Activated CD8-positive, alpha-beta memory T cell treated with anti-CD3 and anti-CD28 coated beads for 1 hour (primary cell): ENCODE measurements at places on chromosomes 5 and 9.

DNA sequence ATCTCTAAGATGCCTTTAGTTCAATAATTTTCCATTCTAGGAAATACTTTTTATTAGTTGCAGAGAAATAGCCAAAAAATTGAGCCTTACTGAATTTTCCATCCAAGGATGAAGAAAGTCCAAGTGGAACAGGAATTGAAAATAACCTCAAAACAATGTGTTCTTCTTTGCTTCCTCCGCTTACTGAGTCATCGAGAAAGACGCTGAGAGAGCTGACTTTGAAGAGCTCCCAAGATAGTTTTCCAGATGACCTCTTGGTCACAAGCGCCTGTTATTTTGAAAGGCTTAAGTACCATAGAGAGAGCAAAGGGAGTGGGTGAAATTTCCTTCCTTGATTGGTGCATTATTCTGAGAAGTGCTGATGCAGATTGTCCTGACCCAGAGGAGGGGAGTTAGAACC lies 253.5 kb upstream of the ATP10B start:
- DNase-seq = no peak

- DNase-seq = no peak
Observed at GRCh38 chr9:133836818-133837217, 98.7 kb upstream of the SARDH start.

GRCh38 chr9:138068601-138069035 lies 191.0 kb downstream of the CACNA1B start:
- no peak for DNase-seq

DNA sequence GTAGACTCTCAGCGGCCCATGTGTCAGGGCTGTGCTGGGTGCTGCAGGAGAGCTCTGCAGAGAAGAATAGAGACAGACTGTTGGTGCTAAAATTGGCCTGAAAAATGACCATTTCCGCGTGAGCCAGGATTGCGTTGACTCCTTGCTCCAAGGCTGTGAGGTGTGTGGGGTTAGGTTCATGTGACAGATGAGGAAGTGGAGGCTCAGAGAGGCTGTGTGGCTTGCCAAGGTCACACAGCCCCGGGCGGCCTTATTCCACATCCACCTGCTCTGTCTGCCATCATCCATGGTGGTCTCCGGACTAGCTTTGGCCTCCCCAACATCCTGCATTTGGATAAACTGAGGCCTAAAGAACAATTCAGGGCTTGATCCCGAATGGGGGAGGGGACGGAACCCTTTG lies 15.2 kb downstream of the NEK6 start:
- no peak for DNase-seq

- no peak for DNase-seq
Observed at GRCh38 chr5:4447657-4448056, 692.5 kb upstream of the ADAMTS16 start.

- DNase-seq = no peak
Observed at GRCh38 chr5:10157085-10157669, 92.5 kb downstream of the ATPSCKMT start.

GRCh38 chr5:963310-963672 lies 45.3 kb upstream of the NKD2 start:
- DNase-seq = no peak

GRCh38 chr5:9716838-9717281 lies 86.7 kb upstream of the TAS2R1 start:
- no peak for DNase-seq

DNA sequence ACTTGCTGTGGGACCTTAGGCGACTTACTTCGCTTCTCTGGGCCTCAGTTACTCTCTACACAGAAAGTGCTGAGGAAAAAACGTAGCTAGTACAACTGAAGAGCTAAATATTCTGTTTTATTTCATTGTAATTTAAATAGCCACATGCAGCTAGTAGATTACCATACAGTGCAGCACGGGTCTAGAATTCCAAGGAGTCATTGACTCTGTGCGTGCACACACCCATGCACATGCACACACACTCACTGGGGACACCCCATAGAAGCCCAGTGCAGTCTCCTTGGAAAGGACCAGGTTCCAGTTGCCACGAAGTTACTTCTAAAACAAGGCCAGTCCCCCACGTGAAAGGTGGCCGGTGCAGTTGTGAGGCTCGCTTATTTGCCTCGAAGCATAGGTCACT lies 17.0 kb downstream of the URM1 start:
- DNase-seq = no peak

- DNase-seq = no peak
Observed at GRCh38 chr9:107688728-107689127, 199.2 kb upstream of the KLF4 start.

DNA sequence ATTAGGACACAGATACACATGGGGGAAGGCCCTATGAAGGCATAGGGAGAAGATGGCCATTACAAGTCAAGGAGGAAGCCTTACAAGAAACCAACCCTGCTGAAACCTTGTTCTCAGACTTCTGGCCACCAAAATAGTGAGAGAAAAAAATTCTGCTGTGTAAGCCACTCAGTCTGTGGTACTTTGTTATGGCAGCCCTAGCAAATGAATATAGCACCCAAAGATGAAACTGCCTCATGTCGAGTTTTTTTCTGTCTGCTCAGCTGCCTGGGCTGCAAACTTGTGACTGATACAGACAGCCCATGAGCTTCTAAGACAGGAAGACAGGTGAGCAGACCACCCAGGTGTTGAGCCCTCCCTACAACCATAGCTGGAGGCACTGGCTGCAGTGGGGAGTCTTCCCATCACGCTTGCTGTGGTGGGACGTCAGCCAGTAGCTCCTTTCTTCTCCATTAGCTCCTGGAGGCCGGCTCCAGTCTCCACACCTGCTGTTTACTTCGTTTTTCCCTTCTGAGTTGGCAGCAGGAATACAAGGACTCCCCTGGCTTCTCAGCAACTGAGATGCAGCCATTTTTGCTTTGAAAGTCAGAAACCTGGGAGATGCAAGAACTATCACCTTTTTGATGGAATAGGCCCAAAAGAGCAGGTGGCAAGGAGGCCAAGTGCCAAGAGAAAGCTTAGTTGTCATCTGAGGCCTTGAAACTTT lies 164.9 kb downstream of the SEMA6A start:
- no peak for DNase-seq
